ENCODE measurements at places on chromosomes 1 and 21.

GRCh38 chr1:244242446-244242845 lies 191.4 kb downstream of the ZBTB18 start:
- DNase-seq = peak; percentile 58

GRCh38 chr1:201088901-201089525 lies 23.2 kb downstream of the CACNA1S start:
- no peak for DNase-seq

DNA sequence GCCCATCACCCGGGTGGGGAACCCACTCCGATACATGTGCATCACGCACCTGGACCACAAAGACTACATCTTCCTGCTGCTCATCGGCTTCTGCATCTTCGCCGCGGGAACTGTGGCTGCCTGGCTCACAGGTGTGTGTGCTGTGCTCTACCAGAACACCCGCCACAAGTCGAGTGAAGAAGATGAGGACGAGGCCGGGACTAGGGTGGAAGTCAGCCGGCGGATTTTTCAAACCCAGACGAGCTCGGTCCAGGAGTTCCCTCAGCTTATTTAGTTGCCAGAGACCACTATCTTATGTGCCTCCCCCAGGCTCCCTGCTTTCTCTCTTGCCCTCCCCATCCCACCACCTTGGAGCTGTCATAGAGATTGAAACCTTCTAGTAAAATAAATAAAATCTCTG lies 19.8 kb downstream of the LRRC52 start:
- DNase-seq = no peak

GRCh38 chr1:35315649-35316048 lies 47.1 kb downstream of the ZMYM4 start:
- no peak for DNase-seq

DNA sequence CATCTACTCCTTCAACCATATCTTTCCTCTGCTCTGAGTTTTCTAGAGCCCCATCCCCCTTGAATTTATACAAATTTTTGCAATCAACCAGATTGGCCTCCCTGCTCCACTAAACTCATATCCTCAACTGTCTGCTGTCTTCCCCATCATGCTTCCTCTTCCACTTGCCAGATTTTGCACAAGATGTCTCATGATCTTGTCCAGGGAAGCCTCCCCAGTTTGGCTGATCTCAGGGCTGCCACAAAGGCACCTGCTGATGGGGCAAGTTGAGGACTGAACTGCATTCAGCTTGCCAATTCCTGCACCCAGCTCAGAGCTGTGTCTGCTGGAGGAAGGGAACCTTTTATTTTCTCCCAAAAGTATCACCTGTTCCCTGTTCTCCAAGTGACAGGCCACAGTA lies 3.9 kb upstream of the KCNJ9 start:
- DNase-seq = no peak

- DNase-seq = no peak
Observed at GRCh38 chr1:109578947-109579443, 30.6 kb downstream of the GNAI3 start.

- DNase-seq = no peak
Observed at GRCh38 chr1:24742090-24742938, 2.9 kb upstream of the CLIC4 start.

GRCh38 chr1:16158993-16159831 lies 3.3 kb upstream of the EPHA2 start:
- DNase-seq = no peak

Data from GM13976 (cell line).